ENCODE measurements at places on chromosomes 11 and 22.
A peak's percentile ranks its signal among the peaks of the same experiment; 100 is the strongest.

DNA sequence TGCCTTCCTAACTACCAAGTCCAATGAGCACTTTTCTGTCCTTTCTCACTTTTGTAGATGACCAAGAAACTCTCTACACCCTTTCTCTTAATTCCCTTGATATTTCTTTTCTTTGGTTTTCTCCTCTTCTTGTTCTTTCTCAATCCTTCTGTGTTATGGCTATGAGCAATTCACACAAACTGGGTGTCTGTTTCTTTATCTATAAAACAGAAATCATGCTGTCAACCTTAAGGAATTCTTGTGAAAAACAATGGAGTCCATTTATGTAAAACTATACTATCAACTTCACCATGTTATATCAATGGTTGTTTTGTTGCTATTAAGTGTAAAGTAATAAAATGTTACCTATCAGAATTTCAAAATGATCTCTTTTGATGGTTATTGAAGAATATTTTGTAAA lies 7.2 kb downstream of the MTNR1B start:
- DNase-seq = no peak

GRCh38 chr11:96614846-96615245 lies 225.0 kb downstream of the JRKL start:
- DNase-seq = no peak

DNA sequence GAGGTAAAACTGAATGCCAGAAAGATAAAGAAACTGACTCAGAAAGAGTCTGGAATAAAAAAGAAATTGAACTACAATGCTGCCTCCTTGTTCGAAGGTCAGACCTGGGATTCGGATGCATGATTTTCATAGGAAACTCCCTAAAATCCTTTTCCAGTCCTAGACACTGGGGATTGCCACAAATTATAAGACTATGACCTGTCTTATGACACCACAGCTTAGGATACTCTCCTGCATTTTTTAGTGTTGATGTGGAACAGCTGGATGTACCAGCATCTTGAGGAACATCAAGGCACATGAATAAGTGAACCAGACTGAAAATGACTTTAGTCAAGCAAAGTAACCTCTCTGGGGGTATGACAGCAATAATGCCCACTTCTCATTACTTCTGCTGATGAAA lies 9.0 kb downstream of the KIRREL3 start:
- peak; percentile 66 for DNase-seq

DNA sequence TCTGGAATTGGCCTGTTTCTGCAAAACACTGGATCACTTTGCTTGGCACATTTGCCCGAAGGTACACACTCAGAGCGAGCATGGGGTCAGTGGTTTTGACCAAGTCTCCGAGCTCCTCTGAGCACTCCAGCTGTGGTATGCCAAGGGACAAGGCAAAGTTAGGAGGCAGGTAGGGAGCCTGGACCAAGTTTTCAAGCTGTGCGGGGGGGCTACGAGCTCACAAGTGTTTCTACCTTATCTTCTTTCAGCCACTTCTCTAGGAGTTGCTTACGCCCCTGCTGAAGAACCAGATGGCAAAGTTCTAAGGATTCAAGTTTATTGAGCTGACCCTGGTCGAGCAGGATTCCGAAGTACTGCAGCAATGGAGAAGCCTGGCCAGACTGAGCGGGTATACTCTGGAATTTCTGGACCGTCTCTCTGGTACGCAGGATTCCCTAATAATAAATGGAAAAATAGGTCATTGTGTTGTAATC lies 54.7 kb upstream of the SLC25A1 start:
- DNase-seq = no peak

DNA sequence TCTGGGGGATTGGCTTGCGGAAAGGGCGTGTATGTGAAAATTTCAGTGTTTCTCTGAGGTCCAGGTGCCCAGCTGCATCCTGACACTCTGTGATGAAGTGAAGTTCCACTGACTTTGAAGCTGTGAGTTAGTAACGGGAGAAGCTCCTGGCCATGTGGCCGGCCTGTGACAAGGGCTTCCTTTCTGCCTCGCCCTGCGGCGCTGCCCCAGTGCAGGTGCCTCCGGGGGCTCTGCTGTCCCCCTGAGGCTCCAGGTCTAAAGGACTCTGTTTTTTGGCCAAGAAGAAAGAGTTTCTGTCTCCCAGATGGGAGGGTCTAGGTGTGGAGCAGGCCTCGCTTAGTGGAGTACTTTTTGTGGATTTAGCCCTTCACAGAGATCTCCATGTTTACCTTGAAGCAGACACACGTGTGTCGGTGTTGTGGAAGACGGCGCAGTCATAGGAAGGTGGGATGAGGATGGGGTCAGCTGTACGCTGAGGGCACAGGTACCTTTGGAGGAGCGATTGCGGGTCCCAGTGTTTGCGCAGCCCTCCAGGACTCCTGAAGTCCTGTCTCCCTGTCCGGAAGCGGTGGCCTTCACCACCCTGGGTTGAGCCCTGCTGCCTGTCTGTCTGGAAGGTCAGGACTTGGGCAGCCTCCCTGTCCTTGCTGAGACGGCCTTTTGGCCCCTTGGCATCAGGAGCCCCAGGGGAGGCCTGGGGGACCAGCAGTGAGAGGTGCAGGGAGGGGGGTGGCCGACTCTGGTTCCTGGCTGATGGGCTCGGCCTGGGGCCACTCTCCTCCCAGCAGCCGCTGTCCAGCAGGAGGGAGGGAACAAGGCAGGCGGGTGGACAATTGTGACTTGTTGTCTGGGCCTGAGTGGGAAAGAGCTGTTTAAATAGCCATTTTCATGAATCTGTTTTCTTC lies 1249.3 kb downstream of the BRD1 start:
- no peak for DNase-seq

- DNase-seq = no peak
These were observed 1.3 kb downstream of the FAM181B start for GRCh38 chr11:82732348-82732733.

DNA sequence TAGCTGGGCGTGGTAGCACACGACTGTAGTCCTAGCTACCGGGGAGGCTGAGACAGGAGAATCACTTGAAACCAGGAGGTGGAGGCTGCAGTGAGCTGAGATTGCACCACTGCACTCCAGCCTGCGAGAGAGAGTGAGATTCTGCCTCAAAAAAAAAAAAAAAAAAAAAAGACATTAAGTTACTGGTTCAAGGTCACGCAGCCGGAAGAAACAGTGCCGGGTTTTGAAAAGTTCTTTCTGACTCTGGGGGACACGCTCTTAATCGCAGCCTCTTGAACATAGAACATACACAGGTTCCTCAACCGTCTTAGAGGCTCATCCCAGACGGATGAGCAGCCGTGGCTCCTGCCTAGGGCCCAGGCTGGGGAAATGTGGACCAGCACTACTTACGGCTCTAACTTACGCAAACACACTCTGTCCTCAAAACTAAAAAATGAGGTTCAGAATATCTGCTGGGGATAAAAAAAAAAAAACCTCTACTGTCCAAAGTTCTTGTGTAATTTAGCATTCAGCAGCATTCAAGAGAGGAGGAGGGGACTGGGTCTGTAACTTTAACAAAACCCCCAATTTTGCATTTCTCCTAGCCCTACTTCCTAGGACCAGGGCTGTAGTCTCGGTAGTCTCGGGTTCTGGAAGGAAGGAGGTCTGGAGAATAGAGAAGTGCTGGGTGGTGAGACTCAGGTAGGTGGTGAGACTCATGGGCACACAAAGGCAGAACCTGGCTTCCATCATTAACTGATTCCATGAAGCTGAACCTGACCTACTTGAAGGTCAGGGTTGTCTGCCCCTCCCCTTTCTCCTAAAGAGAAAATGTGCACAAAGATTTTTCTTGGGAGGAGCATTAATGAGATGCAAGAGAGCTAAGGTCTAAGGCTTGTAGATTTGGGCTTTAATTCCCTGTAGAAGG lies 6.0 kb downstream of the SPTBN2 start:
- DNase-seq = no peak

DNA sequence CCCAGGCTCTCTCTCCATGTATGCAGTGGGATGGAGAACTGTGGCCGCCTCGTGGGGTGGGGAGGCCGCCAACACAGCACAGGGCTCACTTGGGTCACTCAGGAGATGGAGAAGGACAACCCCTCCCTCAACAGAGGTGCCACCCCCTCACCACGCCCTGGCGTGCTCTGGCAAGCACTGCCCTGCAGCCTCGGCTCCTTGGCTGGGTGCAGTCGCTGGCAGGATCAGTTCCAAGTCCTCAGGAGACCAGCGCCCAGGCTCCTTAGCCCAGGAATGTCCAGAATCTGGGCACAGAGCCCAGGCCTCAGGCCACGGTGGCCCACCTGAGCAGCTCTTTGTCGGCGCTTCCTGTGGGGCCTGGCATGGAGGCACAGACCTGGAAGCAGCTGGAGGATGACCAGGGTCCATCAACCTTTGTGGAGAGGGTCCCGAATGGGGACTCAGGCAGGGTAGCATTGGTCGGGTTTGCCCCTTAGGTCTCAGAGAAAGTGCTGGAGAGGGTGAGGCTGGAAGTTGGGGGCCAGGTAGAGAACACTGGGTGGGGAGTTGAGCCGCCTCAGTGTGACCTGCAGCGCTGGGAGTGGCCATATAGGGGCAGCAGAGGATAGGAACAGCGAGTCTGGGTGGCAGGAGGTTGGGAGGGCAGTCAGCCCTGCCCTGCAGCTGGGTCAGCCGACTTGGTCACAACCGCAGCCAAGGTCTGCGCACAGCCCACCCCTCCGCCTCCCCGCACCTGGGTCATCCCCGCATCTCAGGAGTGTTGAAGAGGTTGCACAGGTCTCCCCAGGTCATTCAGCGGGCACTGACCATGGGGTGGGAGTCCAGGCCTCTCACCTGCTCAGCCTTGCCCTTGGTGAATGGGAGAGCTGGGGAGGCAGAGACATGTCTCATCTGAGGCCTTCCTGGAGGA lies 8.2 kb downstream of the SUSD2 start:
- peak; percentile 78 for DNase-seq

GRCh38 chr22:27466778-27467438 lies 334.6 kb downstream of the MN1 start:
- no peak for DNase-seq

Data from cardiac fibroblast (primary cell).